ENCODE measurements at places on chromosomes 16 and 17.
A peak's percentile ranks its signal among the peaks of the same experiment; 100 is the strongest.

DNA sequence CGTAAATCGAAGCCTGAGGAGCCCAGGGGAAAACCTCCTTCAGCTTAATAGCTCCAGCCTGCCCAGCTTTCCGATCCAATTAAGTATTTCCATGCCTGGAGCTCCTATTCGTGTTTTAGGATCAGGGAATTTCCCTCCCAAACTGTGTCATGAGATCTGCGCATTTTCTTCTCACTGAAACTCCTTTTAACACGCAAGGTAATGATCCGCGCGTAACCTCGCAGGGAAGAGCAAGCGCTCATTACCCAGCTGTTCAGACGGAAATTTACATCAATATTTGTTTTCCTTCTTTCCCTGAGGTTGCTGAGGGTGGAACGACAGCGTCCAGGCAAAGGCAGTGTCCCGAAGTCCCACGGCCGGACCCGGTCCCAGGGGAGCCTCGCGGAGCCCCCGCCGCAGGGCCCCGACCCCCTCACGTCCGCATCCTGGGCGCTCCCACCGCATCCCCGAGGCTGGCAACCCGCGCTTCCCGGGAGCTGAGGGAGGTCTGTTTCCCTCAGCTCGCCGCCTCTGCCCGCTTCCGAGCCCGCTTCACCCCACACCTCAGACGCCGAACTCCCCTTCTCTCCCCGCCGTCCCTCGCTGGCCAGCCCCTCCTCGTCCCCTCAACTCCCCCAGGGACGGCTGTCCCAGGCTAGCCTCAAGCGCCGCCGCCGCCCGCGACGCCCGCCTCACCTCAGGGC is 415 bp downstream of the ABCA5 start:
- no peak for DNase-seq

GRCh38 chr17:9529033-9529700 is 46.5 kb downstream of the STX8 start:
- peak; percentile 2 for DNase-seq

- no peak for DNase-seq
Measured at GRCh38 chr17:15388356-15389041, 47.1 kb upstream of the TEKT3 start.

- DNase-seq: no peak
Measured at GRCh38 chr17:75270966-75271232, at the start of gene MIF4GD. MIF4GD (minus strand) TSS chr17:75271231; CDS start chr17:75270195, 1,036 bp downstream.

GRCh38 chr17:12727881-12728280 is 61.4 kb upstream of the ARHGAP44 start:
- DNase-seq: no peak

GRCh38 chr17:39462631-39463375 is 1.5 kb downstream of the CDK12 start:
- DNase-seq: no peak

- no peak for DNase-seq
Measured at GRCh38 chr16:75258807-75259141, 7.3 kb upstream of the BCAR1 start.

DNA sequence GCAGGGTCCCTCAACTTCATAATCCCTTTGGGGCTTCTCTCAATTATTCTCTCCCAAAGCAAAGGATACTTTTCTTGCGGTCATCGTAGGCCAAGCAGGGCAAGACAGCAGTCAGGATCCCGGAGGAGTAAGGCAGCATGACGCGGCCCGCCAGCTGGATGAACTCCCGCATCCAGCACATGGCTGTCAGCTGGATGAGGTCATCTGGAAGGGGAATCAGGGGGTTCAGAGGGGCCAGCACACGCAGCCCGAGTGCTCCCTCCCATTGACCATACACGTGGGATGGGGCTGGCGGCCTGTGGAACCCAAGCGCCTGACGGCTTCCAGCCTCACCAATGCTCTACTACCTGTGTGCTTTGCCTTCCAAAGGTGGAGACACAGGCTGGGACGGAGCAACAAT is 19.2 kb downstream of the VAC14 start:
- DNase-seq: no peak

DNA sequence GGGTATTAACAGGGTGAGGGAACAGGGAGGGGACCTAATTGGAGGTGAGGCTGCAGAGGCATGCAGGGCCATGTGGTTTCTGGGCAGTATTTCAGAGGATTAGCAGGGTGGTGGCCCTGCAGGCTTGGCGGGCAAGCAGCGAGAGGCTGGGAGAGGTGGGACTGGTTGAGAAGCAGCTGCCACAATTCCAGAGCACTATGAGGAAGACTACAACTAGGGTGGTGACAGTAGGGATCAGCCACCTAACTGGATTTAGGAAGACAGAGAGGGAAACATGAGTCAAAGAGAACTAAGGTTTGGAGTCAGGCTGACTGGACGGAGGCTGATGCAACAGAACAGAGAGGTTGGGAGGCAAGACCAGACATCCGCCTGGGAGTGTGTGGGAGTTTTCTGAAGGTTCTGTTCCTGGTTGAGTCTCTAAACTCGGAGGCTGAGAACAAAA is 12.3 kb downstream of the ALOXE3 start:
- no peak for DNase-seq

- DNase-seq: no peak
Measured at GRCh38 chr17:82837586-82838320, 2.1 kb downstream of the ZNF750 start.

DNA sequence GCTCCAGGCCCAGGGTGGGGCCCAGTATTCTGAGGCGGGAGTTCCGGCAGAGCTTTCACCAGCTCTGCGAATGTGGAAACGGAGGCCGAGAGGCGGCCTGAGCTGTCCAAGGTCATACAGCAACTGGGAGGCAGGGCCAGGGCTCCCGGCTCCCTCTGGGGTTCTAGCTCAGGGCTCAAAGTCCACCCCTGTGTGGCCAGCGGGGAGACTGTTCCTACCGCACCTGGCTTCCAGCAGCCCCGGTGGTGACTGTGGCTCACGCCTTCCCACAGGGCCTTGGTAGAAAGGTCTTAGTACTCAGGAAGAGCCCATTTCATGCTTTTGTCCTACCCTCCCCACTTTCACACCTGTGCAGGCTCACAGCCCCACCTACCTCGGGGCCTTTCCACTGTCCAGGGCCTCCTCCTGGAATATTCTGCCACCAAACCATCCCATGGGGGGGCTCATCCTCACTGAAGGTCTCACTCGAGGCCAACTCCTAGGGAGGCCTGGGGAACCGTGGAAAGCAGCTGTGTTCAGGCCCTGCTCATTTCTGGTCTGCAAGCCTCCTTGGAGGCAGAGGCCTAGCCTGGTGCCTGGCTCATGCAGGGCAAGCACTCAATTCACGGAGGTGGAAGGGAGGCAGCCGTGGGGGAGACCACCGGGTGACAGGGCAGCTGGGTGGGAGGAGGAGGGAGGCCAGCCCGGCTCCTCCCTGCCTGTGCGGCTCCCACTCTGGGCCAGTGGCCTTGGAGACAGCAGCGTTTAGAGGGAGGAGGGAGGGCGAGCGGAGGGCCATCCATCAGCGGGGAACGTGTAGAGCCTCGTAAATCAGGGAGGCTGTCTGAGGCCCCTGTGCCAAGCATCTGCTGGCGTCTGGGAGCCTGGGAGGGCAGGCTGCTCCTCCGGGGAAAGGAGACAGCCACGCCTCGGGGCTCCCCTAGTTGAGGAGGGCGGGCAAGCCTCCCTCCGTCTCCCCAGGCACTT is 12.7 kb upstream of the DOC2B start:
- no peak for DNase-seq

DNA sequence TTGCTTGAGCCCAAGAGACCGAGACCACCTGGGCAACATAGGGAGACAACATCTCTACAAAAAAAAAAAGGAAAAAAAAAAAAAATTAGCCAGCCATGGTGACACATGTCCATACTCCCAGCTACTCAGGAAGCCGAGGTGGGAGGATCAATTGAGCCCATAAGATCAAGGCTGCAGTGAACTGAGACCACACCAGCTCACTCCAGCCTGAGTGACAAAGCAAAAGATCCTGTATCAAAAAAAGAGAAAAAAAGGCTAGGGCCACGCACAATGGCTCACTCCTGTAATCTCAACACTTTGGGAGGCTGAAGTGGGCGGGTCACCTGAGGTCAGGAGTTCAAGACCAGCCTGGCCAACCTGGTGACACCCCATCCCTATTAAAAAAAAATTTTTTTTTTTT is 13.8 kb downstream of the SUMO2 start:
- no peak for DNase-seq

- DNase-seq: no peak
Measured at GRCh38 chr17:7864995-7865650, 7.3 kb downstream of the CYB5D1 start.

DNA sequence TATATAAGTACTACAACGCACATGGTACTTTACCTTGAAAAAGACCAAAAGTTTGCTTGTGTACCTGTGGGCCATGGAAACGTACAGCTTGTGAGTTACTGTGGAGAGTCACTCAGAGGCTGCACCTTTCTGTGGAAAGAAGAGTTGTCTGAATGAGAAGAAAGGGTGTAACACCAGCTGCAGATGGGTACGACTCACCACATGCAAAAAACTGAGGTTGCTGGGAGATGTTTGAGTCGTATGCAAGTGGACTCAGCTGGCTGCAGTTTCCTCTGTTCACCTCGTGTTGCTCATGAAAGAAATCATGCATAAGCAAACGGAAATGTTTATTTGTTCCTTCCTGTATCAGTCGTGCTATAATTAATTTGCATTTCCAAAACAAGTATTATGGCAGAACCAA is 22.4 kb upstream of the DYNLRB2 start:
- no peak for DNase-seq

GRCh38 chr16:19515757-19516156 is 6.1 kb downstream of the GDE1 start:
- DNase-seq: no peak

DNA sequence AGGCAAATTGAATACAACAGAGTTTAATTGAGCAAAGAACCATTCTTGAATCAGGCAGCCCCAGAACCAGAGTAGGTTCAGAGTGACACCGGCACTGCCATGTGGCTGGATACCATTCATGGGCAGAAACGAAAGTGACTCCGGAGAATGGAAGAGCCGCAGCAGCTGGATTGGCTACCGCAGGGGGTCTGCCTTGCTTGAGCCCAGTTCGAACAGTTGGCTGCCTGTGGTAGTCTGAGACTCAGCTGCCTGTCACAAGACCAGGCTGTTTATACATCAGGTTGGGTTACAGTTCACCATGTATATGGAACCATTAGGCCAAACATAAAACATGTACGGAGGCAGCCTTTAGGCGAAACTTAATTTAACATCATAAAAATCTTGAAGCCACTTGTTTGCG is 205.2 kb upstream of the CHMP6 start:
- DNase-seq: no peak

- no peak for DNase-seq
Measured at GRCh38 chr16:67783353-67783725, 23.0 kb downstream of the RANBP10 start.

DNA sequence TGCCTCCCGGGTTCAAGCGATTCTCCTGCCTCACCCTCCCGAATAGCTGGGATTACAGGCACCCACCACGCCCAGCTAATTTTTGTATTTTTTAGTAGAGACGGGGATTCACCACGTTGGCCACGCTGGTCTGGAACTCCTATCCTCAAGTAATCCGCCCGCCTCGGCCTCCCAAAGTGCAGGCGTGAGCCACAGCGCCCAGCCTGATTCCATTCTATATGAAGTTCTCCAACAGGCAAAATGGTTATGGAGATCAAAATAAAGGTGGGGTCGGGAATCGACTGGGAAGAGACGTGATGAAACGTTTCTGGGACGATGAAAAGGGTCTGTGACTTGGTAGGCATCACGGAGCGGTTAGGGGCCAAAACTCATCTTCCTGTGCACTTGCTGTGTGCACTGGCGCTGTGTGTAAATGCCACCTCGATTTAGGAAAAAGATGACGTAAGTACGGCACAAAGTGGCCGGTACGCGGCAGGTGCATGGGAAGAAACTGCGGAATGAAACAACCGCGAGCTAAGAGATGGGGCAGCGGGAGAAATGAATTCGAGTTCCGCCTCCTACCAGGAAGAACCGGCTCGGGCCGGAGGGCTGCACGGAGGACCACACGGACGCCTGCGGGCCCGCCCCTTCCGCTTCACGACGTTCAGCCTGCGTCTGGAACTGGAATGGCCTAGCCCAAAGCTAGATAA is 1.6 kb downstream of the TP53 start:
- peak; percentile 45 for DNase-seq

GRCh38 chr16:17564856-17565255 is 94.1 kb upstream of the XYLT1 start:
- DNase-seq: no peak

- DNase-seq: no peak
Measured at GRCh38 chr17:7393613-7394451, 493 bp downstream of the PLSCR3 start.

GRCh38 chr16:54479546-54479945 is 193.0 kb upstream of the IRX3 start:
- DNase-seq: no peak

DNA sequence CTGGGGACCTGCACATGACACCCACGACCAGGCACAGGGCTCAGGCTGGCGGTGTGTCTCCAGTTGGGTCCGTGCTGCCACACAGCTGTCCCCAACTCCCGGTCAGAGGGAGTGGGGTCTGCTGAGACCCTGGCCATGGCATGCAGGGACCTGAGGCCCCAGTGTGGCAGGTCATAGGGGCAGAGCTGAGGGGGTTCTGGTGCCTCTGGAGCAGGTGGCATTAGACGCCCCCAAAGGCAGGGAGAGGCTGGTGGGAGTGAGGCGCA is 4.2 kb downstream of the NUBP2 start:
- no peak for DNase-seq

DNA sequence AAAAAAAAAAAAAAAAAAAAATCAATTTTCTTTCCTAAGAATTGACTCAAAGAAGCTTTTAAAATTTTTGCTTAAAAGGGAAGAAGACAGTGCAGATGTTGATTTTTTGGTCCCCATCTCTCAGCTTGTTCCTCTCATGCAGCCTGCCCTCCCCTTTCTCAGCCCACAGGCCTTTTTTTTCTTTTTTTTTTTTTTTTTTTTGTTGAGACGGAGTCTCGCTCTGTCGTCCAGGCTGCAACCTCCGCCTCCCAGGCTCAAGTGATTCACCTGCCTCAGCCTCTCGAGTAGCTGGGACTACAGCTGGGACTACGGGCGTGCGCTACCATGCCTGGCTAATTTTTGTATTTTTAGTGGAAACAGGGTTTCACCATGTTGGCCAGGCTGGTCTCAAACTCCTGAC is 17.7 kb downstream of the YPEL2 start:
- no peak for DNase-seq

DNA sequence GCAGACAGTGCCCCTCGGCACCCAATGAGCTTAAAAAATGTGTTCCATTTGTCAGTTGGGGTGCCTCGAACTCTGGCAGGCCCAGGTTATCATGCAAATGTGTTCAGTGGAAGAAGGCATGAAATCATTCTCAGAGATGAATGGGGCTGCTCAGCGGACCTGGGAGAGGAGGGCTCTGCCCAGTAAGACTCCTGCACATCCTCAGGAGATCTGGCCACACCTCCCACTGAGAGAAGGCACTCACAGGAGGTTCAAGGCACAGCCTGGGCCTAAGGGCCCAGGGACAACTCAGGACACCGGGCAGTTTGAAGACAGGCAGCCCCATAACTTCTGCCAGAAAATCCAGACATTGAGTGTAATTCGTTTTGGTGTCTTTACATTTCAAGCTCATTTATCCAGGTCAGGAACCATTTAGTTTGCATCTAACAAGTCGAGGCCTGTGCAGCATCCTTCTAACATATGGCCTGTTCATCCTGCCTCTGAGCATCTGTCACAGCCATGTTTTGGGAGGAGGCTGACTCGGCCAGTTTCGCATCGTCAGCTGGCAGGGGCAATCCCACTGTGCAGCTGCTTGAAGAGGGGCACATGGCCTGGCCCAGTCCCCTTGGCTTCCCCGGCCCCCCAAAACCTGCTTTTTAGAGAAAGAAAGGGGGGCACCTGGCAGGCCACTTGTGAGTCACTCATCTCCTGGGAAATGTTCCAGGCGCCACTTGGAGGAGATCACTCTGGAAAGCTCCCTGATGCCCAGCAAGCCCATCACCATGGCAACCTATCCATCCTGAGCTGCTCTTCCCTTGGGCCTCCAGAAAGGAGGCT is 31.2 kb upstream of the BCAR1 start:
- no peak for DNase-seq

- no peak for DNase-seq
Measured at GRCh38 chr17:38539386-38539785, 66.4 kb downstream of the SRCIN1 start.
